ENCODE measurements at places on chromosomes 6 and 20.

DNA sequence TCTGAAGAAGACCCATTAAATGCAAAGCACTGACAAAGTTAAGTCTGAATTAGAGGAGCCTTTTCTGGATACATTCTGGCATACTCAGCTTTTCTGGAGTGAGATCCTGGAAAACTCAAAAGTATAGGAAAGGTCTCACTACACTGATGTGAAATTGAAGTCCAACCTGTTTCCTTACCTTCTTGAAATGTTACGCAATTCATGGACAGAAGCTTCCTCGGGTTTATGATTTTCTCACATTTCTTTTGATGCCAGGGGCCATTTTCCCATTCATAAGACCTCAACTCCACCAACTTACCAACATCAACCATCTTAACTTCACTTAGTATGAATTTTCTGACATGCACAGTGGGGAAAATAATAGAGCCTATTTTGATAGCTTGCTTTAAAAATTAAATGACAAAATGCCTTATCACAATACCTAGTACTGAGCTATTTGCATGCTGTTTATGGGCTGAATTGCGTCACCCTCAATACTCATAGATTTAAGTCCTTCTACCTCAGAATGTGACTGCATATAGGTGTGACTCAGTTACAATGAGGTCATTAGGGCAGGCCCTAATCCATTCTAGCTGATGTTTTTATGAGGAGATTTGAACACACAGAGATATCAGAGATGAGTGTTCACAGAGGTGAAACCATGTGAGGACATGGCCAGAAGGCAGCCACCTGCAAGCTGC is 73.4 kb upstream of the RAB32 start:
- DNase-seq: no peak

DNA sequence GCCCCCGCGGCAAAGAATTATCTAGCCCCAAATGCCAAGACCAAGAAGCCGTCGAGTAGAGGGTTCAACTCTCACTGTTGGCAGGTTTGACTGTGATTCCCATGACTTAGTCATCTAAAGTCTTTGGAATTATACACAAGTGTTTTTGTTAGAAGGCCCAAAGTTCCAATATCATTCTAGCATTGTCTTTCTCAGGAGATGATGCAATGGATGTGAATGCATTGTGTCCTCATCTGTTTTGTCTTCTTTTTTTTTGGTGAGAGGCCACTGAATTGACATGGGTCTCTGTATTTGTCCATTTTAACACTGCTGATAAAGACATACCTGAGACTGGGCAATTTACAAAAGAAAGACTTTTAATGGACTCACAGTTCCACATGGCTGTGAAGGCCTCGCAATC is 290.5 kb upstream of the ZFP64 start:
- DNase-seq: no peak

GRCh38 chr6:13709689-13710551 is 1.7 kb downstream of the RANBP9 start:
- DNase-seq: no peak

DNA sequence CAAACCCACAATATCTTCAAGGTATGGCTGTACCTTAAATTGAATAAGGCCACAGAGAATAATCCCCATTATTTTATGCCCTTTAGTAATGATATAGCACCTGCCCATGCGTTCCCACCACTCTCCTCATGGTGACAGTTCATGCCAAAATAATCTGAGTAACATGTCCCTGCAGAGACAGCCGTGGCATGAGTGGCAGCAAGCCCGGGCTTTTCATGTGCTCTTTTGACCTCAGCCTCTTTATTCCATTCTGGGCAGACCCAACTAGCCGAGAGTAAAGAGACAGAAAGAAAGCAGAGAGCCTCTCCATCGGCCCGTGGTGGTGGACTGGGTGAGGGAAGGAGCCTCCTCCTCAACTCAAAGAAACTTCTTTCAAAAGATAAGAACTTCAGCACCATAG is 19.9 kb upstream of the POPDC3 start:
- no peak for DNase-seq

DNA sequence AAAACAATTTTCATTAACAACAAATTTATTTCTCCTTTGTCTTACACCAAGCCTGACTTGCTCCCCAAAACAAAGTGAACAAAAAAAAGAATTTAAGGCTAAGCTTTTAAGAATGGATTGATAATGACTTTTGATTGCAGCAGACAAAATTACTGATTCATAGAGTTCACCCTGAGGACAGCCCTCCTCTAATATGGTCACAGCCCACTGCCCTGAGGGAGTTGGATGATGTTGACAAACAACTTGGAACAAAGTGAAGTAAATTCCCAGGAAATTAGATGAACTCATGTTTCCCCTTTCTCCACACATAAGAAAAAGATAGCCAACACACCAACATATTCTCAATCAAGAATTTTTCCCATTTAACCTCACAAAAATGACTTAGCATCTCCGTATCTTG is 7.7 kb upstream of the ISM1 start:
- DNase-seq: no peak

- no peak for DNase-seq
Observed at GRCh38 chr6:43946641-43947363, 176.8 kb downstream of the VEGFA start.

- DNase-seq: no peak
Observed at GRCh38 chr6:44179072-44179536, 20.5 kb downstream of the CAPN11 start.

- no peak for DNase-seq
Observed at GRCh38 chr6:8633762-8634161, 198.4 kb upstream of the SLC35B3 start.

DNA sequence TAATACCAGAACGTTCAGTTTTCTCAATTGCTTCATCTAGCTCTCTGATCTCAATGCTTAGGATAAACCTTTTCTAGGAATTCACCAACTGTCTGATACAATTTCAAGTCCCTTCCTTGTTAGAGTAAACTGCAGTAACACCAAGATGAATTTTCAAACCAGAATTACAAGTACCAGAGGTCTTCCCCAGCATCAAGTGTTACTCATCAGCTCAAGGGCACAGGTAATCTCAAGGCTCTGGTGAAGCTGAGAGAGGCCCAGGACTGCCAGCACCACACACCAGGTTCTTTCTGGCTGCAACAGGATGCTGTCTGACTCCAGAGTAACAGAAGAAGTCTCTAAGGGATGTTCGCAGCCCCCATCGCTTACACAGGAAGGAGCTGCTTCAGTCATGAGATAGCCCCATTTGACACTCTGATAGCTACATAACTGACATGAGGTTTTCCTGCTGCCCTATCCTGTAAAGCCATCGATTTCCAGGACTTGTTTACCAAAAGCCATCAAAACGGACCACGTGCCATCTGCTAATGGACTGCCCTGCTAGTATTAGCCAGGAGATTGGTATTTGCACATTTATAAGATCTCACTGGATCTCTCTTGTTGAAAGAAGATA is 549.4 kb downstream of the UTRN start:
- DNase-seq: no peak

DNA sequence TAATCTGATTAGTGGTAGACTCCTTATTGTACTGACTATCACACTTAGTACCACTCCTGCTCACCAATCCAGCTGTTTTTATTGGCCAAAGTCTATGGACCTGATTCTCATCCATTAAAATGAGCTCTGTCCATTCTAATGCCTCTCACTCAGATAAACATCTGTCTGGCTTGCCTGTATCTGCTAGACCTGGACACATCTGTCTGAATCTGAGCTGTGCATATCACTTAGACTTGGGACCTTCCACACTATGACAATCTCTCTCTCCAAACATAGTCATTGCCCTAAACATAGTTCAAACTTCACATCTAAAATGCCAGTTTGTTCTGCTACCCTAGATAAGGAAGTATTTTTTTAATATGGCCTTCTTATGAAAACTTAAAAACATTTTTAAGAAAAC is 92.6 kb downstream of the CENPW start:
- DNase-seq: no peak

- no peak for DNase-seq
Observed at GRCh38 chr20:31833931-31834521, 11.4 kb downstream of the FOXS1 start.

- DNase-seq: no peak
Observed at GRCh38 chr6:53020005-53020744, 25.1 kb upstream of the GSTA4 start.

DNA sequence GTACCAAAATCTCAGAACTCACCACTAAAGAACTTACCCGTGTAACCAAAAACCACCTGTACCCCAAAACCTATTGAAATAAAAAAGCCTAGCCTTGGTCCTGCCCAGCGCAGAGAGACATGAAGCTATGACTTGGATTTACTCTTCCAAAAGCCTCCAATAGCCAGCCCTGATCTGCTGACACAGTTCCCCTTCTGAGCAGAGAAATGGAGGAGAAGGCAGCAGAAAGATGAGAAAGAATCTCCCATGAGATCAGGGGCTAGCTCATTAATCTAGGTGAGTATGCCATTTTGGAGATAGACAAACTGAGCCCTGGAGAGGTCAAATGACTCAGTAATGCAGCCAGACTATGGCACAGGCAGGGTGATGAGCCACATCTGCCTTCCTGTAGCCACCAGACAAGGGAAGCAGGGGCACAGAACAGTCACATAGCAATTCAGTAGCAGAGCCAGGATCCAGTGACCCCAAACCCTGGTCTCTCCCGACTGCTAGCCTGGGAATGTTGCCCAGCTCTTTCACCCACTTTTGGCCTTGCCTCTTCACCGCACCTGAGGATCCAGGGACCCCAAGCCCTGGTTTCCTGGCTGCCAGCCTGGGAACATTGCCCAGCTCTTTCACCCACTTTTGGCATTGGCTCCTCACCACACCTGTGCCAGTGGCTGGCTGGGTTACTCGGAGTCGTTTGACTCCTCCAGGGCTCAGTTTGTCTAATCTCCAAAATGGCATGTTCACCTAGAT is 7.2 kb upstream of the SDCBP2 start:
- no peak for DNase-seq

All from esophagus squamous epithelium (tissue), 5 donors.